ENCODE measurements at places on chromosomes 3 and 15. TPM values are rescaled to one million over a fixed set of nuclear protein-coding genes. Genes with fewer than 3 reads are reported as not detected.

The TM4SF1 gene
- 138 TPM for total RNA-seq

The C3orf85 gene
- not detected for total RNA-seq

The CYP8B1 gene
- not detected for total RNA-seq

The NLGN1 gene
- 17.7 TPM for total RNA-seq

The LSMEM2 gene
- total RNA-seq = 26.4 TPM

The PAQR9 gene
- 15.0 TPM for total RNA-seq

The ITGB5 gene
- 105 TPM for total RNA-seq

The CCDC80 gene
- 30.7 TPM for total RNA-seq

The GOLGA8S gene
- 0.12 TPM for total RNA-seq

The STX19 gene
- total RNA-seq = not detected

The ALPK3 gene
- total RNA-seq = 258 TPM

The VPS18 gene
- total RNA-seq = 23.1 TPM

Data from heart left ventricle (tissue), 16 donors.